ENCODE measurements at places on chromosomes 1 and 21. TPM values are rescaled to one million over a fixed set of nuclear protein-coding genes. Genes with fewer than 3 reads are reported as not detected.
A peak's percentile ranks its signal among the peaks of the same experiment; 100 is the strongest.

DNA sequence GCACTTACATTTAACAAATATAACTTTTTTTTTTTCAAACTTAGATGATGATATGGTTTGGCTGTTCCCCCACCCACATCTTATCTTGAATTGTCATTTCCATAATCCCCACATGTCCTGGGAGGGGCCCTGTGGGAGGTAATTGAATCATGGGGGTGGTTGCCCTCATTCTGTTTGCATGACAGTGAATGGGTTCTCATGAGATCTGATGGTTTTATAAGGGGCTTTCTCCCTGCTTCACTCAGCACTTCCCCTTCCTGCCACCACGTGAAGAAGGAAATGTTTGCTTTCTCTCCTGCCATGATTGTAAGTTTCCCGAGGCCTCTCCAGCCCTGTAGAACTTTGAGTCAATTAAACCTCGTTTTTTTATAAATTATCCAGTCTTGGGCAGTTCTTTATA, 432.6 kb downstream of the AMY1C start:
- DNase-seq: no peak

MXRA8 gene
- total RNA-seq: 21.8 TPM

COL6A1 gene
- 228 TPM for total RNA-seq

DNA sequence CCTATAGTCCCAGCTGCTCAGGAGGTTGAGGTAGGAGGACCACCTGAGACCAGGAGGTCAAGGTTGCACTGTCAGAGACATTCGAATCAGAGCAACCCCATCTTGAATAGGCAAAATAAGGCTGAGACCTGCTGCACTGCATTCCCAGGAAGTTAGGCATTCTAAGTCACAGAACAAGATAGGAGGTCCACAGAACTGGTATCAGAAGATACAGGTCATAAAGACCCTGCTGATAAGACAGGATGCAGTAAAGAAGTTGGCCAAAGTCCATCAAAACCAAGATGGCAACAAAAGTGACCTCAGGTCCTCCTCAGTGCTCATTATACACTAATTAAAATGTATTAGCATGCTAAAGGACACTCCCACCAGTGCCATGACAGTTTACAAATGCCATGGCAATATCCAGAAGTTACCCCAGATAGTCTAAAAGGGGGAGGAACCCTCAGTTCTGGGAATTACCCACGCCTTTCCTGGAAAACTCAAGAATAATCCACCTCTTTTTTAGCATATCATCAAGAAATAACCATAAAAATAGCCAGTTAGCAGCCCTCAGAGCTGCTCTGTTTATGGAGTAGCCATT, 65.2 kb upstream of the KLHDC7A start:
- no peak for DNase-seq

GRCh38 chr1:185646202-185646683, 87.9 kb upstream of the HMCN1 start:
- DNase-seq: no peak

DNA sequence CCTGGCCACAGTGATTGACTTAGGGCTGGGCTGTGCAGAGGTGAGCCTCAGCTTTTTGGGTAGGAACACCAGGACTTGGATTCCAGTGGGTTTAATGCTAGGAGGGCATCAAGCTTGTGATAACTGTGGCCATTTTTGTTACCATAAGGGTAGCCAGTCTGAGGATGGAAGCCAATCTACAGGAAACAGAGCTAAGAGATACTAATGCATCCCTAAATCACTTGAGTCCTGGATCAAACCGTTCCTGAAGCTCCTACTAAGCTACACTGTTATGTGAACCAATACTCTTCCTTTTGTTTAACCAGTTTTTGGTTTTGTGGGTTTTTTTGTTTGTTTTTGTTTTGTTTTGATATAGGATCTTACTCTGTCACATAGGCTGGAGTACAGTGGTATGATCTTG, 12.2 kb downstream of the KIAA2013 start:
- DNase-seq: no peak

KRTAP10-11 gene
- not detected for total RNA-seq

TMPRSS3 gene
- not detected for total RNA-seq

HOOK1 gene
- total RNA-seq: 7.3 TPM

- DNase-seq: no peak
These were observed 56.5 kb upstream of the BCAR3 start for GRCh38 chr1:93738075-93738622.

DNA sequence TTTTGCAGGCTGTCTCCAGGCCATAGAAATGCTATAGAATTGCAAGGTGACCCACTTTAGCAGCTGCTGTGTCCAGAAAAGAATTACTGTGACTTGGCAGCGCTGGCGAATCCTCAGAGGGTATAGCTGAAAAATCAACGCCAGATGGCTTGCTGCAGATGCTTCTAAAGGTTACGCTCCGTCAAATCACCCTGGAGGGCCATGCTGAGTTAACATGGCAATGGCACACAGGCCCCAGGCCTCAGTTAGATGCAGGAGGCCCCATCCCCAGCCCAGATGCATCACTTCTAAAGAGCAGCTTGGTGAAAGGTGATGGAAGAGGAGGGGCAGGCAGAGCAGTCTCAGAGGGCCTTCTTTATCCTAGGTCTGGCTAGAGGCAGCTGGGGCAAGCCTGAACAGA, 18.0 kb downstream of the KIAA1614 start:
- peak; percentile 68 for DNase-seq

DNA sequence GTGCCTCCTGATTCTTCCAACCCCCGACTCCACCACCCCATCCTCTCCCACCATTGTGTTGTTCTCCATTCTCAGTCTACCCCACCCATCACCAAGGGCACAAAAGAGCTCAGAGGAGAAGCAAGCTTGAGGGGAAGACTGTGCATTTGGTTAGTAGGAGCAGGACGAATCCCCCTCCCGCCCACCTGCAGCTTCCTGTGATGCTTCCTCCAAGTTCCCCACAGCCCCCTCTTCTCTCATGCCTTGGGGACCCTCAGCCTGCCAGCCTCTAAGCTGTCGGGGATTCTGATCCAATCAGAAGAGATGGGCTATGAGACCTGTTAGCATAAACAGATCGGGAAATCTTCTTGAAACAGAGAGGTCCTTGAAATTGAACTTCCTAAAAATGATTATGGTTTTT, 22.2 kb upstream of the CAPZB start:
- no peak for DNase-seq

MTMR11 gene
- 3.5 TPM for total RNA-seq

DNA sequence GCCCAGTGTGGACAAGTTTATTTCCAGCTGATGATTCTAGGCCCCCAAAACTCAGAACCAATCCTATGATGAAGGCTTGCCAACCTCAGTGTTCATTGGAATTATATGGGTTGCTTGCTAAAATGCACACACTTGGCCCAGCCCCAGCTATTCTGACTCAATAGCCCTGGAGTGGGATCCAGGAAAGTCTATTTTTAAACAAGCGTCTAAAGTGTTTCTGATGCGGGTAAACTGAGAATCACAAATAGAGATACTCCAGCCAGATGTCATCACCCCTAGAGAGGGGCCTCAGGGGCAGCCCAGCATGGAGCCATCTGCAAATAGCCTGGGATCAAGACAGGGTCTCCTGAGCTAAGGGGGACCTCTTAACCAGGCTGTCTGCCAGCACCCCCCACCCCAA, 46.0 kb downstream of the PKP1 start:
- DNase-seq: no peak

DNA sequence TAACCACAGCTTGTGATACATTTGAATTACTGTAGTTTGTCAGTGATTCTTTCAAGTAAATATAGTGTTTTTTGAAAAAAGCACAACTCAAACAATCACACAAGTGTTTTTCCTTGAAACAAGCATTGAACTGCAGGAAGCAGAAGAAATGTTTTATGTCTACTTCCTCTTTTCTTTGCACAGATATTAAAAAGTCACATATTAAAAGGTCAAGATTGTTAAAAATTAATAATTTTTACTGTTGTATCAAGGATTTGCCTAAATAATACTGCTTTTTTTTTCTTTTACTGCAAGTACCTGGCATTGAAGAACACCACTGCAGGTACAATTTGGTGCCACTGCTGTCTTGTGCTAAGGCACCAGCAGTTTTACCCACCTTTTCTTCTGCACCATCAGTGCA, 214.2 kb upstream of the C1orf105 start:
- no peak for DNase-seq

INAVA gene
- total RNA-seq: not detected

- DNase-seq: no peak
These were observed 46.7 kb downstream of the GALNT2 start for GRCh38 chr1:230113593-230114236.

DNA sequence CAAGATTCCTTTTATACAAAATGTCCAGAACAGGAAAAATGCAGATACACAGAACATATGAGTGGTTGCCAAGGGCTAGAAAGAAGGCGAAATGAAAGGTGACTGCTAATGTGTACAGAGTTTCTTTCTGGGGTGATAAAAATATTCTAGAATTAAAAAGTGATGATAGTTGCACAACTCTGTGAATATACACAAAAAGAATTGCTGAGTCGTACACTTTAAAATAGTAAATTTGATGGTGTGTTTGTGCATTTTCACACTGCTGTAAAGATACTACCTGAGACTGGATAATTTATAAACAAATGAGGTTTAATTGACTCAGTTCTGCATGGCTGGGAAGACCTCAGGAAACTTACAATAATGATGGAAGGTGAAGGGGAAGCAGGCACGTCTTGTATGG, 23.9 kb downstream of the KLHDC7A start:
- DNase-seq: no peak

GRCh38 chr1:187451238-187451637, 622.5 kb downstream of the PLA2G4A start:
- DNase-seq: no peak

- no peak for DNase-seq
These were observed 15.1 kb downstream of the USP33 start for GRCh38 chr1:77744576-77744975.

DNA sequence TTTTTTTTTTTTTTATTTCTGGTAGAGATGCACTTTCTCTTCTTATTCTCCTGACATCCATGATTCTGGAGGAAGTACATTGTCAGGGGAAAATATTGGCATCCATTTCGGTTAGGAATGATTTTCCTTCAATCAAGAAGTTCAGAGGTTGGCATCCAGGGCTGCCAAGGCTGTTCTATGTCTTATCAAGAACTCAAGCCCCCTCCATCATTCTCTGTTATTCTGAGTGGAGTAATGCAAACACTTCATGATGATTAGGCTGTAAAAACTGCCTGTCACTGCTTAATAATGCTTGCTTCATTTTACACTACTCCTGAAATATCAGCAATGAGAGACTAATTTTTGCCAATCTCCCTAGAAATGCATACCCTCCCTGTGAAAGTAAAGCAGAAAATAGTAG, 417.1 kb upstream of the NFIA start:
- no peak for DNase-seq

PTGS2 gene
- 0.32 TPM for total RNA-seq

ACTA1 gene
- total RNA-seq: 1,694 TPM

DDAH1 gene
- 8.3 TPM for total RNA-seq

DNA sequence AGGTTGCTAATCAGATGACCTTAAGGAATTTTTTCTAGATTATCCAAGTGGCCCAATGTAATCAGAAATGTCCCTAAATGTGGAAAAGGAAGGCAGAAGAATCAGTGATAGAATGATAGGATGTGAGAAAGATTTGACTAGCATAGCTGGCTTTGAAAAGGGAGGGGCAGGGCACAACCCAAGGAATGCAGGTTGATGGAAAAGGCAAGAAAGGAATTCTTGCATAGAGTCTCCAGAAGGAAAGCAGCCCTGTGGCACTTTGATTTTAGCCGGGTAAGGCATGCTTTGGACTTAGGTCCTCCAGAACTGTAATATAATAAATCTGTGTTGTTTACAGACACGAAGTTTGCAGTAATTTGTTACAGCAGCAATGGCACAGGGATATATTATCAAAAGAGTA, 375.7 kb upstream of the B3GALT2 start:
- no peak for DNase-seq

- DNase-seq: no peak
These were observed 19.1 kb upstream of the KIAA0040 start for GRCh38 chr1:175211656-175212055.

Measured in Right ventricle myocardium inferior (tissue), 1 donor.